ENCODE measurements at places on chromosomes 11 and 22.

DNA sequence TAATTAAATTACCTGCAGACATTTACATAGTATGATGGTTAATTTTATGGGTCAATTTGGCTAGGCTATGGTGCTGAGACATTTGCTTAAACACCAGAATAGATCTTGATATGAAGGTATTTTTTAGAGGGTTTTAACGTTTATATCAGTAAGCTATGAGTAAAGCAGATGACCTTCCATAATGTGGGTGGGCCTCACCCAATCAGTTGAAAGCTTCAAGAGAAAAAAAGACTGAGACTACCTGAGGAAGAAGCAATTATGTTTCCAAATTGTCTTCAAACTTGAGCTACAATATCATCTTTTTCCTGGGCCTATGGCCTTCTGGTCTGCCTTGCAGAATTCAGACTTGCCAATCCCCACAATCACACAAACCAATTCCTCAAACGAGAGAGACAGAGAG lies 498.8 kb upstream of the API5 start:
- no peak for DNase-seq

DNA sequence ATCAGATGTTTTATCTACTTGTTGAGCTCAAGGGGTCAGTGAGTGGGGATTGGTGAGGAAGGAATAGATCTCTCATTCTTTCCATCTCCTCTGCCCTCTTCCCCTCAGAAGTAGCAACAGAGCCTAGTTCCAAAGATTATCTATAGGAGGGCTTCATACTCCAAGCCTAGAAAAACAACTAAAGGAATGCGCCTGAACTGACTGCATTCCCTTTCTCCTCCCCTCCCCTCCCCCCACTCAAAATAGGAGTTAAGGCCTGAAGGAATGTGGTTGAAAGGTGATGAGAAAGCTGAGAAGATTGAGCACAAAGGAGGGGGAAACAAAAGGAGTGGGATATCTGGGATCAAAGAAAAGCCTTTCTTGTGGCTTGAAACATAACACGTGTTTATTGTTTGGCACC lies 10.5 kb downstream of the EMSY start:
- no peak for DNase-seq

- no peak for DNase-seq
Measured at GRCh38 chr11:13278609-13279486, 1.3 kb downstream of the BMAL1 start.

GRCh38 chr11:26859416-26859815 lies 134.5 kb upstream of the FIBIN start:
- no peak for DNase-seq

DNA sequence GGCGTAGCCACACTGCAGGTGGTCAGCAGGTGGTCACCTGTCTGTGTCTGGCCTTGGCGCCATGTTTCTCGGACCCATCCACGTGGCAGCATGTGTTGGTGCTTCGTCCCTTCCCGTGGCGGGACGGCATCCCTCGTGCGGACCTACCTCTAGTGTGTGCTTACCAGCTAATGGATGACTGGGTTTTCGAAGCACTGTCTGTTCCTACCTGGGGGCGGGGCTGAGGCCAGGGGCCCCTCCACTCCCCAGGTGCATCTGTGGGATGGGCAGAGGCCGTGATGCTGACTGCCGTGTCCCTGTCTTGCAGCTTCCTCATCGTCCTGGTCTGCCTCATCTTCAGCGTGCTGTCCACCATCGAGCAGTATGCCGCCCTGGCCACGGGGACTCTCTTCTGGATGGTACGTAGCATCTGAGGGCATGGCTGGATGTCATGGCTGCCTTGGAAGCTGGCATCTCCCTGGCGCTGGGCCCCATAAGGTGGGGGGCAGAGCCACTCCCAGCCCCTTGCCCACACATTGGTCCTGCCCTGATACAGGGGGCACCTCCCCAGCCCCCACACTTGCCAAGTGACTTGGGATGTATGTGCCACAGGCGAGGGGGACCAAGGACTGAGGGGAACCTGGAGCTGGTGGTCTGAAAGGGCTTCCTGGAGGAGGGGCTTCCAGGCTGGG lies 82.9 kb downstream of the KCNQ1 start:
- no peak for DNase-seq

- no peak for DNase-seq
Measured at GRCh38 chr11:36363361-36364268, 67.5 kb downstream of the PRR5L start.

DNA sequence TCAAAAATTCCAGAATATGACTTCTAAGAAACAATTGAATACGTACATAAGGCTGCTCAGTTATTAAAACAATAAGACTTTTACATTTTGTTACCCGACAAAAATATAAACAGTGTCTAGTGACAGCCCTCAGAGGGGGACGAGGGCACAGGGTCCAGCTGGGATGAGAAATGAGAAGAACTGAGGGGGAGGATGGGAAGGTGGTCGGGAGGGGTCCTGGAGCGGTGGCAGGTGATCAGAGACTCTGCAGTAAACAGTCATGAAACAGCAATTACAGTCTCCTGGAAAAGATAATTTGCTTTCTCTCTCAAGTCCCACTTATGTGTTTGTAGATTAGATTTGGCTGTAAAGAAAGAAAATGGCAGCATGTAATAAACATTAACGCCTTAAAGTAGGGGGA lies 56.0 kb downstream of the PACSIN2 start:
- no peak for DNase-seq

DNA sequence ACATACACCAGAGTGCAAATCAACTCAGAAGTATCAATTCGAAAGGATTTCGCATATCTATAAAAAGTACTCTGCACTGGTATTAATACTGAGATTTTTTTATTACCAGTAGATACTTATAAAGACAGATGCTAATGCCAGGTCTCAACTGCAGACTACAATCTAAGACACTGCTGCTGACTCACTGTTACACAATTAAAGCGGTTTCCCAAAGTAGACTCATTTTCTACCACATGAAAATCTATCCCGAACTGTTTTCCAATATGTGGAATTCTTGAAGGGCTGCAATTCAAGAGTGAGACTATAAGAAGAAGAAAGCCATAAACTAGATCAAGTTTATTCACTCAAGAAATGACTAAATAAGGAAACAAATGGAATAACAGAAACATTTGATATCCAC lies 57.2 kb upstream of the ARHGAP32 start:
- DNase-seq: no peak

GRCh38 chr11:36122671-36123070 lies 166.6 kb downstream of the COMMD9 start:
- DNase-seq: no peak

- no peak for DNase-seq
Measured at GRCh38 chr11:132455044-132455443, 1077.3 kb downstream of the OPCML start.

- no peak for DNase-seq
Measured at GRCh38 chr22:35966314-35967045, 62.1 kb downstream of the RBFOX2 start.

DNA sequence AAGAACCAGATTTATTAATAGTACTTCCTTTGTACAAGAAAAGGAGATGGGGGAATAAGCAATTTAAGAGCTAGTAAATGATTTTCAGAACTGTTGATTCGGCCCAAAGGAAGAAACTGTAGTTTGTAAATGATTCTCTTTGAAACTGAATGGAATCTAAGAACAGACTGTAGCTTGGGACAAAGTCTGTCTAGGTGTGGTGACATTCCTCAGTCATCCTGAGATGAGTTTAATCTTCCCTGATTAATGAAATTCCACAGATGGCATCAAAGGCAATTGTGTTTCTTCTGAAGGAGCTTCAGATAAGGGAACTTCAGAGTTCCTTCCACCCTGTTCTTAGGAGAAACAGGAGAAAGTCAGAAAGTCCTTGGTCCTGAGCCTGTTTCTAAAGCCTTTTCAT lies 2095.9 kb downstream of the LRRC4C start:
- DNase-seq: no peak

DNA sequence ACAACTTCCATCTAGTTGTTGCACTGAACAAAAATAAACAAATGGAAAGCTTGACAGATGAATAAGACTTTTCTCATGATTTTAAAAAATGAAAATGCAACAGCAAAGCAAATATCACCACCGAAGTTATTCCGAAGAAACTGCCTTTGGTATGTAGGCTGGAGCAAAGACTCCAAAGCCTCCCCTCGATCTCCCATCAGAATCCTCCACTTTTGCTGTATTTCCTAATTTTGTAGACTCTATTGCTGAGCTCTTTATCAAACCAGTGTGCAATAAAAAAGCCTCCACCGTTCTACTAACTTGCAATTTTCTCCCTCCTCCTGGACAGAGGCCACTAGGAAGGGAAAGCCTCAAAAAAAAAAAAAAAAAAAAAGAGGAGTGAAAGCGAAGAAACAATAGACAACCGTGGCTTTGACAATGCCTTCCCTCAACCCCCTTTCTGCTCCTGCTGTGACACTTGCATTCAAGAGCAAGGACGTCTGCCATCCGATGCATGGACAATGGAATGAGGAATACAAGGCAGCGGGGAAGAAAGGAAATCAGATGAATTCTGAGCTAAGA lies 190.9 kb upstream of the BLID start:
- no peak for DNase-seq

DNA sequence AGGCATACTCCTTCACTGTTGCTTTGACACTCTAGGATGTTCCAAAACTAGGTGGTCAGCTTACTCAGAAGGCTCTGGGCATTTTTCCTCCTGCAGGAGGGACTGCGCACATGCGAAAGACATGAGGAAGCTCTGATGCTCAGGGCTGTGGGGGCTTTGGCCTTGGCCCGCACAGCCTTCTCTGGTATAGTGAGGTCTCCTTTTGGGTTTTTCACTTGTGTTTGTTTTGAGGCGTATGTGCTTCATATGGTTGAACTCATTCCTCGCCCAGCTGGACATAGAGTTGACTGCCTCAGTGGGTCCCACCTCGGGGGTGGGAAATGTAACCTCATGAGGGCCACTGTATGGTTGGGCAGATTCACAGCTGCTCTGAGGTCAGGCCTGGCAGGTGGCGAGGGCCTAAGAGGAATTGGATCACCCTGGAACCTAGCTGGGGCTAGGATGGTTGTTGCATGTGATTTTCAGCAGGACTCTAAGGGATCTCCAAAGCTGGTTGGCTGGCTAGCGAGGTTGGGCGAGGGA lies 63.7 kb downstream of the PTPRJ start:
- DNase-seq: no peak

DNA sequence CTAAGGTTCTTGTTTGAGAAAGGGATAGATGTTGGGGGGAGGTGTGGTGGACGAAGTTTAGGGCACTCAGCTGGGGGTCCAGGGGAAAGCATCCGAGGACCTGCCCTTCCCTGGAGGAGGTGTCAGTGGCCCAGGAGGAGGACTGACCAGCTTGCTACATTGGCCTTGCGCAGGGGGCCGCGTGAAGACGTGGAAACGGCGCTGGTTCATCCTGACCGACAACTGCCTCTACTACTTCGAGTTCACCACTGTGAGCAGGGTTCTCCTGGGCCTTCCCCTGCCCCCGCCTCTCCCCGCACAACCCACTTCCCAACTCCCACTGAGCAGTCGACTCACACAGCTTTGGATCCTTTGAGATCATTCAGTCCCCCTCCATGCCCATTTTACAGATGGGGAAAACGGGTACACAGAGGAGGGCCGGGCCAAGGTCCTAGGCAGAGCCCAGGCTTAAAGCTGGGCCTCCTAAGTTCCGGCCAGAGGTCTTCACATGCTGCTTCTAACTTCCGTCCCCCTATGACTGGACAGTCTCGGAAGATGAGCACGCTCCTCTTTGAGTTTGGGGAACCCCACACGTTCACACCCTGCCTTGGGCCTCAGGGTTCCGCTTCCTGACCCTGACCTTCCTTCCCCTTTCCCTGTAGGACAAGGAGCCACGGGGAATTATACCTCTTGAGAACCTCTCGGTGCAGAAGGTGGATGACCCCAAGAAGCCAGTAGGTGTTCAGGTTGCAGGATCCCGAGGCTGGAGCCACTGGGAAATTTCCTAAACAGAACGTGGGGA lies 28.7 kb downstream of the CYTH4 start:
- no peak for DNase-seq

GRCh38 chr22:29370537-29370936 lies 17.8 kb downstream of the AP1B1 start:
- no peak for DNase-seq

GRCh38 chr11:45167283-45167682 lies 20.8 kb downstream of the PRDM11 start:
- DNase-seq: no peak

- DNase-seq: no peak
Measured at GRCh38 chr22:33405194-33405593, 347.0 kb upstream of the SYN3 start.

GRCh38 chr22:23054531-23055257 lies 15.6 kb upstream of the GNAZ start:
- DNase-seq: no peak

DNA sequence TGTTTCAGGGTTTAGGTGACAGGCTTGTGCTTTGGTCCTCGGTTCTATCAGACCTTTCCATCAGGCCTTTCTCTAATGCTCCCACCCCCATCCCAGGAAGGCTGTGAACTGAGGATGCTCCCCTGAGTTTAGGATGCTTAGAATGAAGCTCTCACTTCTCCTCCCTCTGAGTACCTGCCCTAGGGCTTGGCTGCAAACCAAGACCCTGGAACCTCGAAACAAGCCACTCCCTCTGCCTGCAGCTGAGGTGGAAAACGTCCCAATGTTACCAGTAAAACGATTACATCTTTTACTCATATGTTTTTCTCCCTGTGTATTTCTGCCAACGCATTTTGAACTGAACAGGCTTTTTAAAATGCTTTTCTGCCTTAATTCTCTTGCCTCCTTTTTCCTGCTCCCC lies 54.5 kb upstream of the BMAL1 start:
- DNase-seq: no peak

GRCh38 chr22:37420686-37421467 lies 6.4 kb downstream of the ELFN2 start:
- DNase-seq: no peak

- no peak for DNase-seq
Measured at GRCh38 chr11:60835534-60835846, 6.4 kb upstream of the CCDC86 start.

GRCh38 chr11:10107497-10107896 lies 186.5 kb downstream of the SBF2 start:
- DNase-seq: no peak

- no peak for DNase-seq
Measured at GRCh38 chr22:30381264-30381663, 5.9 kb downstream of the RNF215 start.
